ENCODE measurements at places on chromosomes 16 and 17.
A peak's percentile ranks its signal among the peaks of the same experiment; 100 is the strongest.

DNA sequence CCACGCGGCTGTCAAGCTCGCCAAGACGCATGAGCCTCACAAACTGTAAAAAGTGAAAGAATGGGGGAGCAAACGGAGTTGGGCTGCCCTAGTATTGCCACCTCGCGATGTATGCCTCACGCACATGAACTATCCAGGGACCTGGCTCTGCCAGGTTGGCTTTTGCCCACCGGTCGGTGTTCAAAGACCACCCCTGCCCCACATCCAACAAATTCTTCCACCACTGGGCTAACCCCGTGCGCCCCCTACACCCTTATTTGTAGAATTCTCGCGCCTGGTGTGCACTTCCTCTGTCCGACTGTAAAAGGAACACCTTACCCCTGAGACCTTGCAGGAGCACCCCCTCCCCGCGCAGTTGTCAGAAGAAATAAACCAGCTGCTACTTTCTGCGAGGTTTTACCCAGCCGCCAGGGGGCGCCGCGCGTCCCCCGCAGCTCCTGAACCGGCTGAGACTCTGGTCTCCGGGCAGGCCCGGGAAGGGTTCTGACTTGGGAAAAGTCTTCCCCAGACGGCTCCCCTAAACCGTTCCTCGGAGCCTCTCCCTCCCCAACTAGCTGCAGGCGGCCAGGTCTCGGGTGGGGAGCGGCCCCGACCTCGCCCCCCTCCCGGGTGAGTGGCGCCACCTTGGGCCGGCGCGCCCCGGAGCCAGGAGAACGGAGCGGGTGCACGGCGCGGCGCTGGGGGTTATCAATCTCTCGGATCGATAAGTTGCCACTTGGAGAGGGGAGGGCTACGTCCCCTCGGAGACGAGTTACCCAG is 1.7 kb upstream of the ZNF423 start:
- peak; percentile 36 for DNase-seq

GRCh38 chr16:72530434-72530833 is 358.5 kb upstream of the PMFBP1 start:
- no peak for DNase-seq

GRCh38 chr16:50479771-50480170 is 68.4 kb upstream of the NKD1 start:
- no peak for DNase-seq

DNA sequence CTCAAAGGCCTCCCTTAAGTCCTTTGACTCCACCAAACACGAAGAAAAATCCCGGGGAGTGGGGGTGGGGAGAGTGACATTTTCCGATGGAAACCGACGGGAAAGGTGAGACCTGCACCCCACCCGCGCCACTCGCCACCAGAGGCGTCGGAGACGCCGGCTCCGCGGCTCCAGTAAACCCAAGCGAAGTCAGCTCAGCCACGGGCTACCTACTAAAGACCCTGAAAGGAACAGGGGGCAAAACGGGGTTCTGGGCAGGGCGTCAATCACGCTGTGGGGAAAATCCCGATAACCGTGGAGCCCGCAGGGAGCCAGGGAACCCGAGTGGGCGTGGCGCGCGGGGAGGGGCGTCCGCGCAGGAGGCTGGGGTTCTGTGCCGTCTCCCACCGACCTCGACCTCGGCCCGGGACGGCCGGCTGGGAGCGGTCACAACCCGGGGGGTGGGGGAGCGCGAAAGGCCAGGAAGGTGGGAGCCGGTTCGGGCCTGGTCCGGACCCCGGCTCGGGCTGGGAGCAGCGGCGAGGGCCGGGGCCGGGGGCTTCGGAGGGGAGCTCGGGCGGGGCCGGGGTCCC is 565 bp downstream of the WDR45B start:
- DNase-seq = peak; percentile 21

DNA sequence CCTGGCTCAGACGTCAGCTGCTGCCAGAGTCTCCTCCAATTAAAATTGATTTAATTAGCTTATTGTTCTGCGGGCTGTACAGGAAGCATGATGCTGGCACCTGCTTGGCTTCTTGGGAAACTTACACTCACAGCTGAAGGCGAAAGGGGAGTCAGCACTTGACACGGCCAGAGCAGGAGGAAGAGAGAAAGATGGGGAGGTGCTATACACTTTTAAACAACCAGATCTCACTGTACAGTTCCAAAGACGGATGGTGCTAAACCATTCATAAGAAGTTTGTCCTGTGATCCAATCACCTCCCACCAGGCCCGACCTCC is 1.4 kb upstream of the PRDM7 start:
- no peak for DNase-seq

GRCh38 chr16:64962786-64963185 is 159.1 kb downstream of the CDH11 start:
- DNase-seq = no peak

DNA sequence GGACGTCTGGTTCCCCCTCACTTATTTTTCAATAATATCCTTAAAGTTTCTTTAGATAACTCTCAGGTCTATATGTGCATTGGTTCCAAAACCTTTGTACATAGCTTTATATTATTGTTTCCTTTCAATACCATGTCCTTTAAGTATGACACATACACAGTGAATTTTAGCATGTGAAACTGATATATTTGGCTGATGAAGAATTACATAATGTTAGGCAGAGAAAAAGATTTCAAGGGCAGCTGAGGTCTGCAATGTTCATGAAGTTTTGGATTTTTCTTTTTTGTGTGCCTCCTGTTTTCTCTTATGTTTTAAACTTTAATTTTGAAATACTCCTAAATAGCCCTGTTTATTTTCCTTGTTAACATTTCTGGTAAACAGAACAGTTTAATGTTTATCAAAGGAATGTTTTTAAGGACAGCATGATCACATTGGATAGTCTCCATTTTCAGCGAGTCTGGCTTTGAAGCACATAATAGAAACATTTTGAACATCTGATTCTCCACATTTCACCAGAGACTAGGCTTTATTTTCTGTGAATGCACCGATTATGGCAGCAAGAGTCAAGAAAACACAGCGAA is 32.9 kb upstream of the FBXO47 start:
- no peak for DNase-seq

DNA sequence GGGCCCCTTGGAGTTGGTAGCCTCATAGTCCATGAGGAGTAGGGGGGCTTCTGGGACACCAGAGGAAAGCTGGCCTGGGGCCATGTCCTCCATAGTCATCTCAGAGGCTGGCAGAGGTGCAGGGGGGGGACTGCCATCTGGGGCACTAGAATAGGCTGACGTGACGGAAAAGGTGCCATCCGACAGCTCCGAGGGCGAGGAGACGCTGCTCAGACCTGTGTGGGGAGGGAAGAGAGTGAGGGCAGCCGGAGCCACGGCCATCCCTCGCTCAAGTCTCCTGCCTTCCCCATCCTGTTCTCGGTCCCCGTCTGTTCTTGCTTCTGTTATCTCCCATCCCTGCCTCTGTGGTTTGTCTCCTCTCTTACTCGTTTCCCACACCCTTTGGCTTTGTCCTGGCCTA is 4.7 kb upstream of the SPAG7 start:
- no peak for DNase-seq

- DNase-seq = no peak
Measured at GRCh38 chr17:7133424-7133823, 18.8 kb upstream of the ASGR2 start.

DNA sequence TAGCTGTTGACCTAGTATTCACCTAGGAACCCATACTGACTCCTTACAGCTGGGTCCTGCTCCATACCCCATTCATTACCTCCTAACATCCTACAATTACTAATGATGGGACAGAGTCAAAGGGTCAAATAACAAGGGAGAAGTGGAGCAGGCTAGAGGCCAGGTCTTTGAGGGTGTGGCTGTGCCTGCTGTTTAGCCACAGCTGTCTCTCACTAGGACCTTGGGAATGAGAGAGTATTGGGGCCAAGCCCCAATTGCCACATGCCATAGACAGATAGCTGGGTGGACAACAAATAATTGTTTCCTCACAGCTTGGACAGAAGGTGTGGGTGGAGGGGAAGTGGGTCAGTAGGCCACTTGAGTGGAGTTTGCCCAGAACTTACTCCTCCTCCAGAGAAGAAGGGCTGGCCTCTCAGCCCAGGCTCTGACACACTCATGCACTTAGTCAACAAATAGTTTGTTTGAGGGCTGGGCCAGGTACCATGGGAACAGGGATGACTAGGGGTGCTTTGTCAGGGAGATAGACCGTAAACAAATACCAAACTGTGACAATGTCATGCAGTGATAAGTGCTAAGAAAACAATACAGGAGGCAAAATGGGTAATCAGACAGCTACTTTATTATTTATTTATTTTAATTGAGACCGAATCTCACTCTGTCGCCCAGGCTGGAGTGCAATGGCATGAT is 10.2 kb upstream of the CENPT start:
- DNase-seq = no peak

DNA sequence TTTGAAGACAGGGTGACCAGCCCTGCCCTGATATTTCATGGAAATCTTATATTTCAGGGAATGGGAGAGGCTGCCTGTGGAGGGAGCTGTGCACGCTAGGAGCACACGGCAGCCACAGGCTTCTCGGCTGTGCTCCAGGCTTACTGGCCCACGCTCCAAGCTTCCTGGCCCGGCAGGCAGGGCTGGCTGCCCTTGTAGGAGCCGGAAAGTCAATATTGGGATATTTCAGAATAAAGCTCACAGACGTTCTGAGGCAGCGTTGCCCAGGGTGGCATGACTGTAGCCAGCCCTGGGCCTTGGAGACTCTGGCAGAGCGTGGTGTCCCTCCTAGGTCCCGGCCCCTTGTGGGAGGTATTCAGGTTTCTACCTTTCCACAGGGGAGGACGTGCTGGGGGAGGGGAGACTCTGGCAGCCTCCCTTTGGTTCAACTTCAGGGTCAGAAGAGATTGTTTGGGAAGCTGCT is 95.6 kb downstream of the NPIPB11 start:
- DNase-seq = no peak

DNA sequence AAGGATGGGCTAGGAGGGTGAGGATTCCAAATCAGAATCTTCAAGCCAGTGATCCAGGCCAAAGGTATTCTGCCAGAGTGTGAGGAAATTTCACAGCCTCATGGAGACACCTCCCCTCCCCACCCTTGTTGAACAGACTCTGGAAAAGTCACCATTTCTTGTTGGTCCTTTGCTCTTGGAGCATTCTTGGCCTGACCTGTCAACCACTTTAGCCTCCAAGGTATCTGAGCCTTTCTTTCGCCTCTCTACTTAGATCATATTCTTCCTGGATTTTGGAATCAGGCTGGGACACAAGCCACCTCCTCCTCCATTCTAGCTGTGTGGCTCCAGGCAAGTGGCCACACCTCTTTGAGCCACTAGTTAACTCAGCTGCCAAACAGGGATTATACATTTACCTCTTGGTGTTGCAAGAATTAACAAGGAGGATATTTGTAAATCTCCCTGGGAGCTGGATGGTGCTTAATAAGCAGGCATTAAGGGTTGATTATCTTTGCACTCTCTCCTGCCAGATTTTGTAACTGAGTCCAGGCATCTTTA is 193.5 kb downstream of the WWOX start:
- DNase-seq = no peak

GRCh38 chr17:58082341-58082869 is 814 bp upstream of the DYNLL2 start:
- DNase-seq = no peak

GRCh38 chr16:57680842-57681375 is 12.8 kb downstream of the ADGRG3 start:
- no peak for DNase-seq

GRCh38 chr17:41003926-41004325 is 4.2 kb upstream of the KRTAP3-2 start:
- no peak for DNase-seq

- DNase-seq = no peak
Measured at GRCh38 chr16:48441863-48442279, 56.7 kb upstream of the SIAH1 start.

- no peak for DNase-seq
Measured at GRCh38 chr17:34624767-34625383, 45.5 kb downstream of the TMEM132E start.

- DNase-seq = no peak
Measured at GRCh38 chr17:74450925-74451403, 15.5 kb upstream of the CD300A start.

GRCh38 chr16:26371349-26371869 is 679.6 kb downstream of the HS3ST4 start:
- DNase-seq = no peak

- DNase-seq = no peak
Measured at GRCh38 chr16:11151885-11152629, 103.9 kb downstream of the SOCS1 start.

GRCh38 chr17:39915559-39915958 is 2.9 kb downstream of the GSDMB start:
- no peak for DNase-seq

DNA sequence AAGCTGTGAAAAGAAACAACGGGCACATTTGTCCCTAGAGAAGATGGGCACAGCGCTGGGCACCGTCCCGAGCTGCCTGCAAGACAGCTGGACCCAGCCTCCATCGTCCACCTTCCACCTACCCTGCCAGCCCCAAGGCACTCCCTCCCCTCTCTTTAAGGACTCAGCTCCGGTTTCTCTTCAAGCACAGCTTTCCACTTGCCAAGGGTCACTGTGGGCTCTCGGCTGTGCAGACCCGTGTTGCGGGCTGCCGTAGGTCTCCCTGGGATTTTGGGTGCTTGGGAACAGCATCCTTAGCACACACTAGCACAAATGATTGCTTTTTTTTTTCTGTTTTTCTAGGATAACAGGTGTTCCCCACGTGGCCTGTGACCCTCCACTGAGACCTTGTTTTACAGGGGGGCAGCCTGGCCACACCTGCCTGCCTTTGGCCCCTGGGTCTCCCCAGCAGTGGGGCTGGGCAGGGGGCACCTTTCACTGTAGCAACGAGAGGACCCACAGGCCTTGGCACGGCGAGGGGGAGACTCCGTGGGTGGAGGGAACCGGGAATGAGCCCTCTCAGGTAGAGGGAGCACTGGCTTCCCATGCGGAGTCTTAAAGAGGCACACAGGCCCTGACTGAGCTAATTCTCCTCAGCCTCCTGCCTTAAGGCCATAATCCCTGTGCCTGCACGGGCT is 1.4 kb downstream of the CHMP6 start:
- no peak for DNase-seq

DNA sequence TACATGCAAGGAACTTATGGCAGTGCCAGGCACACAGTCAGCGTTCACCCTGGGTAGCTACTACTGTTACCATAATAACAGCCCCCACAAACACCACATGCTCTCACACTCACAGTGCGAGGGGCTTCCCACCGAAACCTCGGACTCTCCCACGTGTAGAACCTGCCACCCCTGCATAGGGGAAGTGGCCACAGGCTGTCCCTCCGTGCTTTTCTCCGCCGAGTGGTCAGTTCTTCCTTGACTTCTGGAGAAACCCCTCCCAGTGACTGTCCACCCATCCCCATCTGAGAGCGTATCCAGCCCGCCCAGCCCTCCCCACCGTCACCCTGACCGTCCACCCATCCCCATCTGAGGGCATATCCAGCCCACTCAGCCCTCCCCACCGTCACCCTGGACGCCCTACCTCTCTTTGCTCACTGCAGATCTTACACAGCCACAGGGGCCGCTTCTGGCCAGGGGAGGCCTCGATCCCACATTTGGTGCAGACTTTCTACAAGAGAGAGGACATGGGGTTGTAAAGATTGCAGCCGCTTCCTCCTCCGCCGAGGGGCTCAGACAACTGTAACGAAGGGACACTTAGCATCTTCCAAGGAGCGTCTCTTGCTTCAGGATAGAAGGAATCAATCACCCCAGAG is 71.1 kb downstream of the RPH3AL start:
- DNase-seq = no peak

Data from hematopoietic multipotent progenitor cell treated with erythropoietin and hydrocortisone succinate and interleukin-3 and kit ligand, for 15 days (in vitro differentiated cells).